Stimulated activated CD4-positive, alpha-beta T cell treated with anti-CD3 and anti-CD28 coated beads, Interleukin-15, amount 100 ng/mL, for 48 hours (primary cell): ENCODE measurements at places on chromosomes 7 and 10.

DNA sequence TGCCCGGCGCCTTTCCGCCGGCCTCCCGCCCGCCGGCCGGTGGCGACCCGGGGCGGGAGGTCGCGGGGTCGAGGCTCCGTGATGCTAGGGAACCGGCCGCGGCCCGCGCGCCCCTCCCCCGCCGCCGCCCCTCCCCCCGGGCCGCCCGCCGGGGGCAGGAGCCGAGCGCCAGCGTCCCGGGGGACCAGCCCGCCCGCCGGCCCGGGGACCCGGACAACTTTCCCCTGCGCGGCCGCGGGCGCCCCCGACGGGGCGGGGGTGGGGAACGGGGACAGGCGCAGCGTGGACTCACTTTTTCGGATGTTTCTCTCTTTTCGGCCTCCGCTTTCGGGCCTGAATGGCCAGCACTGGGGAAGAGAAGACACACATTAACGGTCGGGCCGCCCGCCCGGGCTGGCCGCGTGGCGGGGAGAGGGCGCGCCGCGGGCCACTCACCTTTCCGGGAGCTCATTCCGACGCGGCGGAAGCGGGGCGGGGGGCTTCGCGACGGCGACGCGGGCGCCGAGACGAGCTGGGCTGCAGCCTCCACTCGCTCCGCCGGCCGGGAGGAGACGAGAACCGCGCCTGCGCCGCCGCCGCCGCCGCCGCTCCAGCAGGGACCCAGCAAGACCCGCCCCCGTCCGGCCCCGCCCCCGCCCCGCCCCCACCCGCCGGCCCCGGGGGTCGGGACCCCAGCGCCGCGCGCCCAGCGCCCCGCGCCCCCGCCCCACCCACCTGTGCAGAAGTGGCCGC is at the start of gene SRPK2:
SRPK2 (minus strand) TSS at position 566 of the 732 bp plus-strand sequence.
- peak; percentile 50 for DNase-seq

- no peak for DNase-seq
Observed at GRCh38 chr7:47226696-47227095, 355.2 kb downstream of the TNS3 start.

GRCh38 chr10:68446179-68446578 is 25.6 kb downstream of the DNA2 start:
- DNase-seq: no peak

DNA sequence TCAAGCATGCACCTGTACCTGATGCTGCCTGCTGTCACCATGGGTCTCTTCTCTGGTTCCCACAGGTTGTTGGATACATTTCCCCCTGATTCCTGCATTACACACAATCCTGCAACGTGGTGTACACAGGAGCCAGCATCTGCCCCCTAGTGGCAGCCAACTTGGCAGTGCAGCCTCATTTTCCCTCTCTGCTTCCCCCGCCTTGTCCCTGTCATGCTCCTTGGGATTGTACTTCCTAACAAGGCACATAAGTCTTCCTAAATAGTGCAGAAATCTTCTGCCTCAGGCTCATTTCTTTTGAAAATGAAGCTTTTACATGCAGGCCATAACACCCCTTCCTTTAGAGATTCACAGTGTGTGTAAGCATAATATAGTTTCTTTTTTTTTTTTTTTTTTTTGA is 387.5 kb downstream of the CCSER2 start:
- DNase-seq: peak; percentile 4

DNA sequence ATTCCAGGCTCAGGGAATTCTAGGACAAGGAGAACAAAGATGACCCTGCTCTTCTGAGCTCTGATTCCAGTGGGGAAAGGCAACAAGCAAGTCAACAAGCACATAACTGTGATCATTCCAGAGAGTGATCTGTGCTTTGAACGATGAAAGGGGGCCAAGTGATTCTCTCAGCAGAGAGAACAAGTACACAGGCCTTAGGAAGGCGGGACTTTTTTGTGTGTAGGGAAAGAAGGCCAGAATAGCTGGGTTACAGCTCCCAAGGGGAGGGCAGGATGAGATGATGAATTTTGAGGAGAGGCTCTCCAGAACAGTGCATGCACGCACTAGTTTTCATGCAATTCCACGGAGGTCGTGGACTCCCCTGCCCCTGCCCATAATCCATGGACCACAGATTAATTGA is 565.2 kb downstream of the SDK1 start:
- DNase-seq: no peak

- DNase-seq: no peak
Observed at GRCh38 chr7:128890306-128891109, 20.0 kb downstream of the KCP start.

DNA sequence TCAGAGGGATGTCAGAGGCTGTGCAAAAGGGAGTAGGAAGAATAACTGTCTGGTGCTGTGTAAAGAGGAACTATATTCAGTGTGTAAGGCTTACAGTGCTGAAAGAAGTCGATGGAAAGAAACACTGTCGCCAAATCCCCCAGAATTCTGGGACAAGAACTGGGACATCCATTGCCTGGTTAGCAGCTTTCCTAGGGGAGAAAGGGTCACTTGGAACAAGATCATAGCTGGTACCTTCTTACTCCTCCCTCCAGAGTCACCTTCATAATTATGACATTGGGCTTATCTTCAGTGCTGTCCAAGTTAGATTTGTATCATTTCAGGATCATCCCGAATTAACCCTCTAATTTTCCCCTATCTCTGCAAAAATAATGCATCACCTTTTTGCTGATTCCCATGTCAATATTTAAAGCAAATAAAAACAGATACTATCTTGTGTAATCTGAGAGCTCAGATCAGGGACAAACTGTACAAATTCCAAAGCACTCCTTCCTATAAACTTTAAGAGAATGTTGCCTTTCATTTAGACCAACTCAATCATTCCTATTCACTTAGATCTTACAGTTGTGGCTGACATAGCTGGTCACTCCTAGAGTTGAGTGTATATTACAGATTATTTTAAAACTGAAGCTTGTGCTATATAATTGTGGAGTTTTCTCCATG is 96.5 kb downstream of the DNAH11 start:
- DNase-seq: no peak

- DNase-seq: no peak
Observed at GRCh38 chr7:117777335-117778142, 95.7 kb downstream of the CTTNBP2 start.

DNA sequence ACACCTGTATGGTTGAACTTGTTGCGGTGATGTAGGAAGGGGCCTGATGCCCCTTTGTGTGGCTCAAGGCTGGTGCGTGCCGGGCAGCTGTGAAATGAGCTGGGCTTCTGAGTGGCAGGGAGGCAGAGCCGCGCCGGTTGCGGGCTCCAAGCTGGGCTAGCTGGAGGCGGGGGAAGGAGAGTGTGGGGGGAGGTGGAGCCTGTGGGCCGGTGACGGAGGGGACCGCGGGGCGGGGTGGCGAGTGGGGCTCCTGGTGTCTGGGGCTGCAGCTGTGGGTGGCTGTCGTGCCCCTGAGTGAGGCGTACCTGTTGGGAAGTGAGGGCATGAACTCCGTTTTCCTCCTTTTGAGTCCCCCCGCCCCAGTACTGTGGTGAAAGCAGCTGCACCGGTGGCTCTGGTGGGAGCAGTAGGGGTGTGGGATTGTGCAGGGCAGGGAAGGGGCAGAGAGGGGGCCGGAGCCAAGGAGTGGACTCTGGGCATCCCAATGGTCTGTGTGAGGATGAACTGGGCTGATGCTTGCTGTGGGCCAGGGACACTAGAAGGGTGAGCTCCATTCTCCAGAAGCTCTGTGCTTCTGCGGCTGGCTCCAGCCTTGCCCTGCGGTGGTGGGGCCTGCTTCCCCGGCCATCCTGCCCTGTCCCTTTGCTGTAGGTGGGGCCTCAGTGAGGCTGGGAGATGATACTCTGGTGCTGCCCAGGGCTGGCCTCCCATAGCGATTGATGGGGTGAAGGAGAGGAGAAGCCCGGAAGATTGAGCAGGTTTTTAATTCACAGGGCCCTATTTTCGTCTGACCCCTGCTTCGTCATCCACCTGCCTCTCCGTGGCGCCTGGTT is 41.7 kb downstream of the INPP5A start:
- DNase-seq: no peak

DNA sequence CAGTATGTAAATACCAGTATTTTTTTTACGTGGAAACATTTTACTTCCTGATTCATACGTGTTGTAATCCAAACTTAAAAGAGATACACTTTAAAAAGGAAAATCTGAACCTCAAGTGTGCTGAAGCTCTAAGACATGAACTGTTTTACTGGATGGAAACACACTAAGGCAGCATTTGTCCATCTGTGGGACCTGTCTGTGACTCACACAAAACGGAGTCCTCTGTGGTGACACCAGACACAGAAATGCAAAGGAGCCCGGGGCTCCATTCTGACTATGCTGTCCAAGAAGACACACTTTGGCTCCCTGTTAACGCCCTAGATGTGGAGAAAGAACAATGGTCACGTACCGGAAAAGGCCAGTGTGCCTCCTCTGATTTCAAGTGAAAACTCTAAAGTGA is 23.9 kb downstream of the RNF133 start:
- DNase-seq: no peak

DNA sequence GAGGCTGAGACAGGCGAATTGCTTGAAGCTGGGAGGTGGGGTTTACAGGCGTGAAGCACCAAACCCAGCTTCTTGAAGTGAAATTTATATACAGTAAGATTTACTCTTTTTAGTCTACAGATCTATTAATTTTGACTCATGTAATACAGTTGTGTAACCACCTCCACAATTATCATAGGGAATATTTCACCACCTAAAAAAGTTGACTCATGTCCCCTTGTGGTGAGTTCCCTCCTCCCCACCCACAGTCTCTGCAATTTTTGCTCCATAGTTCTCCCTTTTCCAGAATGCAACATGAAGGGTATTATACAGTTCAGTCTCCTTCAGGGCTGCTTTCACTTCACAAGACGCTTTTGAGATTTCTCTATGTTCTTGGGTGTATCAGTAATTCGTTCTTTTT is 156.8 kb downstream of the FAM107B start:
- no peak for DNase-seq

GRCh38 chr7:96407427-96407826 is 85.5 kb upstream of the SLC25A13 start:
- no peak for DNase-seq

GRCh38 chr10:86646933-86647332 is 7.4 kb upstream of the OPN4 start:
- DNase-seq: no peak

- DNase-seq: no peak
Observed at GRCh38 chr7:73999664-74000435, 28.1 kb upstream of the ELN start.

GRCh38 chr10:42836771-42837468 is 54.3 kb downstream of the BMS1 start:
- no peak for DNase-seq

DNA sequence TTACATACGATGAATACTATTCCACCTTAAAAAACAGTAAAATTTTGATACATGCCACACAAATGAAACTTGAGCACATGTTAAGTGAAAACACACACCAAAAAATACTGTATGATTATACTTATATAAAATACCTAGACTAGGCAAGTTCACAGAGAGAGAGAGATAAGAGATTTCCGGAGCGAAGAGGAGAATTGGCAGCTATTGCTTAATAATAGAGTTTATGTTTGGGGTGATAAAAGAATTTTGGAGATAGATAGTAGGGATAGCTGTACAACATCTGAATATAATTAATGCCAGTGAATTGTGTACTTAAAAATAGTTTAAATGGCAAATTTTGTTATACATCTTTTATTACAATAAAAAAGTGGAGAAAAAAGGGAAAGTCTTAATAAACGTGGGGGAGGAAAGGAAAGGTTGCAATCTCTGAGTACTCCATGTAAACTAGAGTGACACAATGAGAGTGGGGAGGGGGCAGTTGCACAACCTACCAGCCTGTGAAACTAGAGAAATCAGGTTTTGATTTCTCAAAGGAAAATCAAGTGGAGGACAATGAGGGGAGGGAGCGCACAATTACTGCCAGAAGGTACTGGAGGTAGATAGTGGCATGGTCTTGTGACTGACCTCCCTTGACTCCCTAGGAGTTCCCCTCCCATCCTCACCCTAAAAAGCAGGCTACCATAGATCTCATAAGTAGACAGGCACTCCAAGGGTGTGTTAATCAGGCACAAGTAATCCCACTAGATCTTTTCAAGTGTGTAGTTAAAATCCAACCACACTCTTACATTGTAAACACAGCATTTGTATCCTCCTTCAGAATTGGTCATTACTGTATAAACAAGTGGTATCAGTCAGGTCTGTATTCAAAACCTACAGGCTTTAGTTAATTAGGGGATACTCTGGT is 31.6 kb upstream of the ANK3 start:
- no peak for DNase-seq

DNA sequence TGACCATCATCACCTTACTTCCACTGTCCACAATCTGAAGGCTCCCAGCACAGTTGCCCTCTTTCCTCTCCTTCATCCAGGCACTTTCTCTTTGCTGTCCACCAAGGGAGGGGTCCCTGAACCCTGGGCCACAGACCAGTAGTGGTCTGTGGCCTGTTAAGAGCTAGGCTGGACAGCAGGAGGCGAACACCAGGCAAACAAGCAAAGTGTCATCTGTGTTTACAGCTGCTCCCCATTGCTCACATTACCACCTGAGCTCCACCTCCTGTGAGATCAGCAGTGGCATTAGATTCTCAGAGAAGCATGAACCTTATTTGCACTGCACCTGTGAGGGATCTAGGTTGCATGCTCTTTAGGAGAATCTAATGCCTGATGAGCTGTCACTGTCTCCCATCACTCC is 27.7 kb downstream of the FZD1 start:
- DNase-seq: no peak

DNA sequence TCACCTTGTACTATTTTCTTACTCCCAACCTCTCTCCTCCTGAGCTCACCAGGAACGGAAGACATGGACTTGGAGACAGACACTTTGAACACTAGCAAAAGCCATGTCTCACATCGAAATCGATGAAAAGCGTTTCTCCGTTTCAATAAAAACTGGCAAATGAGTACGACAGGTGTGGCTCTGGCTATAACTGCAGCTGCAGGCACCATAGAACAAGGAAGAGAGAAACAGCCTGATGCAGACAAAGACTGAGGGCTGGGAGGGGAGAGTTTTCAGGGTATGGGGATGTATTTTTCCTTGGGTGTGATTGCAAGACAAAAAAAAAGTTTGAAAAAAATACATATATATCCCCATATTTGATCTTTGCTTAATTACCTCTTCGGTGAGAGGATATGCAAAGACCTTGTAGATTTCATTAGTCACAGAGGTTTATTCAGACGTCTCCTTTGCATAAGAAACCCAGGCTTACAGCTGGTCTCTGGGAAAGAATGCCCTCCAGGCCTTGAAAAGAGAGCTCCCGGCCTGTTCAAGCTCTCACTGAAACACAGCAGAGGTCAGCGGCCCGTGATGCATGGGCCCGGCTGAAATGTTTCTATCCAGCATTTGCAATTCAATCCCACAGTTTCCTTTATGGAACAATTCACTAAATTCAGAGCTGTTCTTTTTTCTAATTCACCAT is 63.1 kb downstream of the TLL2 start:
- DNase-seq: no peak

DNA sequence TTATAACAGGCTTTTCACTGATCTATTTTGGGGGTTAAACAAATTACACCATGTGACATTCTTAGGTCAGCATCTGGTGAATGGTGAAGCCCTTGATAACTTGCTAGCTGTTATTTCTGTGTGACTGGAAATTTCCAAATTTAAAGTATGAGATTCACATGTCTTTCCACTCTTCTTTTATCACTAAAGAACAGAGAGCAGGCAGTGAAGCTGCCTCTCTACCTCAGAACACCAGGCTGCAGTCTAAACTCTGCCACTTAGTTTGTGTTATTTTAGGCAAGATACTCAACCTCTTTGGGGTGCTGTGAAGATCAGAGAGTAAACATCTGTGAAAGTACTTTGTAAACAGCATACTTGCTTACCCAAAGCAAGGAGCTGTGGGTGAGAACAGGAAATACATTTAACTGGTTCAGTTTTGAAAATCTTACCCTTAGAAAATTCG is 15.5 kb upstream of the SP4 start:
- DNase-seq: no peak

- DNase-seq: peak; percentile 12
Observed at GRCh38 chr10:16470747-16471146, 33.9 kb downstream of the PTER start.

GRCh38 chr7:3978839-3979238 is 677.8 kb downstream of the SDK1 start:
- no peak for DNase-seq
